Stimulated activated CD4-positive, alpha-beta T cell treated with anti-CD3 and anti-CD28 coated beads, Interleukin-4, amount 100 ng/mL, for 48 hours (primary cell): ENCODE measurements at places on chromosomes 12 and 14.

DNA sequence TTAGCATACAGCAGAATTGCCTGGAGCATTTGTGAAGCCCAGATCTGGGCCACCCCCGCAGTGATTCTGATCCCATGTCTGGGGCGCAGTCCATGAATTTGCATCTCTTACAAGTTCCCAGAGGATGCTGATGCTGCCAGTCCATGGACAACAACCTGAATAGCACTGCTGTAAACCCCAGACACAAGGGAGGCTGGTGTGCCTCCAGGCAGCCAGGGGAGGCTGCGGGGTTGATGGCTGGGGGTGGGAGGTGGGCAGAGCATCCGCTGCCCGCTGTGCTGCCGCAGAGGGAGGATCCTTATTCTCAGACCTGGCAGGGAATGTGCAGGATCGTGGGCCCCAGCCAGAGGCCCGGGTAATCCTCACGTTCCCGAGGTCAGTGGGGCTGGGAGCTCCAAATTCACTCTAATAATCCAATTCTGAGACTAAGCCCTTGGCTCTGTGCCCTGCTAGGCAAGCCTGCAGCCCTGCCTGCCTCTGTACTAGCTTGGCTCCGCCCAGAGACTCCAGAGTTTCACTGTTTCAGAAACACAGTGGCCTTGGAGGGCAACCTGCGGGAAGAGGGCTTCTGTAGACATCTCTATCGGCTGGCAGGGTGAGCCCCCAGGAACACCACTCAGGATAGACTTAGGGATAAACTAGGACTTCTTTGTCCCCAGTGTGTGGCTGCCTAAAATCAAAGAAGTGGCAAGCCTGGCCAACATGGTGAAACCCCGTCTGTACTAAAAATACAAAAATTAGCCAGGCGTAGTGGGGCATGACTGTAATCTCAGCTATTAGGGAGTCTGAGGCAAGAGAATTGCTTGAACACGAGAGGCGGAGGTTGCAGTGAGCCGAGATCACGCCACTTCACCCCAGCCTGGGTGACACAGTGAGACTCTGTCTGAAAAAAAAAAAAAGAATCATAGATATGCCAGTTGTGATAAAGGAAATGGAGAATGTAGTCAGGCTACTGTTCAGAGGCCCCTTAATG lies 17.8 kb upstream of the MLEC start:
- no peak for DNase-seq

DNA sequence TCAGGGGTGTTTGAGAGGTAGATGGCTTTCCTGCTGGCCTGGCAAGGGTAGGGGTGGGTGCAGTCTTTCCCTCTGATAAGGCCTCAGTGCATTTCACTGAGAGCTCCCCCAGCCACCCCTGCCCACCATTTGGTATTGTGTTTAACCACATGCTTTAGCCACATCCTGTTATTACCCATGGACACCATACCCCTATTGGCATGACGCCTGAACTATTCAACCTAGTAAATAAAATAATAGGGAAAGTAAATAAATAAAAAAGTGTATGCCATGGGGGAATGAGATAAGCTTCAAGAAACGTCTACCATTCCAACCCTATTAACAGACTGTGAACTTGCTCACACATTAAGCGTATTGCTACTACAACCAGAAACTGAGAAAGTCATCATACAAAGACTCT lies 7.6 kb upstream of the LGR5 start:
- DNase-seq = no peak

DNA sequence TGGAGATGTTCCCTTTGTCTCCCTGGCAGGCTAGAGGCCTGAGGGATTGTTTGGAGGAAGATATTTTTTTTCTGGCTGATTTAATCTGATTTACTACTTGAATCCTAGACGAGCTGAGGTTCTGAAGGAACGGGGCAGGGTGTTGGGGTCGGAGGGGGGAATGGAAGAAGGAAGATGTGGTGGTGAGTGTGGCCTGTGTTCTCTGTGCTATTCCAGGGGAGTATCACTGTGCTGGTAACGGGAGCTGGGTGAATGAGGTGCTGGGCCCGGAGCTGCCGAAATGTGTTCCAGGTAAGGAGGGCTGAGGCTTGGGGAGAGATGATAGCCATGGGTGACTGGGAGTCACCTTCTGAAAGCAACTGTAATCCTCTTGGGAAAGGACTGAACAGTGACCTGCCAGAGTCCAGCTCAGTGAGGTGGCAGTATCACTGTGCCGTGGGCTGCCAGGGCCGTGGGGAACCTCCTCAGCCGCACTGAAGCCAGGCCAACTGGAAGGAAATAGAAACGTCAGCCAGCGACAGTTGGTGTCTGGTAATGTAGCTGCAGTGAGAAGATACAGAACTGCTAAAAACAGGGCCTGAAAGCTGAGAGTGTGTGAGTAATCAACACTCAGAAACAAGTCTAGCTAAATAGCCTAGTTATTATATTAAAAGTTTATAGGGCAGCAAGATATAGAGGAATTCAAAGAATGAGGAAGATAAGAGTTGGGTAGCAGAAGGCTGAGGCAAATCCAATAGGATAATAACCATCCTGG lies 7.9 kb downstream of the C1S start:
- no peak for DNase-seq

- DNase-seq = no peak
Observed at GRCh38 chr12:25884920-25885234, 73.6 kb upstream of the RASSF8 start.

GRCh38 chr12:79407671-79408622 lies 282.8 kb downstream of the PAWR start:
- no peak for DNase-seq
